ENCODE measurements at places on chromosomes 3 and 15.

GRCh38 chr15:93324186-93324975 lies 235.4 kb upstream of the RGMA start:
- no peak for DNase-seq

DNA sequence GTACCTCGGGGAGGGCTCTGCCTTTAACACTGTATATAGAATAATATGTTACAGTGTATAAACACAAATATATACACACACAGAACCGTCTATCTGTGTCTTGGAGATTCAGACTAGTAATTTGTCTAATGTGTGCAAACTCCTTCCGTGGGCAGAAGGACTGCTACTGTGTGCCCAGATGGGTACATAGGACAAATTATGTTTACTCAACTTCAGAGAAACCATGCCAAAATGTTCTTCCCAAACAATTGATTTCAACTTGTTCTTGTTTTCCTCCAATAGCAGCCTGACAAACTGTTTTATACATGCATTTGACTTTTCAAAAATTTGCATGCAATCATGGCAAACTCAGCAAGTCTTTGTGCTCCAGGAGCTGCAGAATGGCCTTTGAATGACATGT lies 97.5 kb downstream of the FRMD5 start:
- no peak for DNase-seq

DNA sequence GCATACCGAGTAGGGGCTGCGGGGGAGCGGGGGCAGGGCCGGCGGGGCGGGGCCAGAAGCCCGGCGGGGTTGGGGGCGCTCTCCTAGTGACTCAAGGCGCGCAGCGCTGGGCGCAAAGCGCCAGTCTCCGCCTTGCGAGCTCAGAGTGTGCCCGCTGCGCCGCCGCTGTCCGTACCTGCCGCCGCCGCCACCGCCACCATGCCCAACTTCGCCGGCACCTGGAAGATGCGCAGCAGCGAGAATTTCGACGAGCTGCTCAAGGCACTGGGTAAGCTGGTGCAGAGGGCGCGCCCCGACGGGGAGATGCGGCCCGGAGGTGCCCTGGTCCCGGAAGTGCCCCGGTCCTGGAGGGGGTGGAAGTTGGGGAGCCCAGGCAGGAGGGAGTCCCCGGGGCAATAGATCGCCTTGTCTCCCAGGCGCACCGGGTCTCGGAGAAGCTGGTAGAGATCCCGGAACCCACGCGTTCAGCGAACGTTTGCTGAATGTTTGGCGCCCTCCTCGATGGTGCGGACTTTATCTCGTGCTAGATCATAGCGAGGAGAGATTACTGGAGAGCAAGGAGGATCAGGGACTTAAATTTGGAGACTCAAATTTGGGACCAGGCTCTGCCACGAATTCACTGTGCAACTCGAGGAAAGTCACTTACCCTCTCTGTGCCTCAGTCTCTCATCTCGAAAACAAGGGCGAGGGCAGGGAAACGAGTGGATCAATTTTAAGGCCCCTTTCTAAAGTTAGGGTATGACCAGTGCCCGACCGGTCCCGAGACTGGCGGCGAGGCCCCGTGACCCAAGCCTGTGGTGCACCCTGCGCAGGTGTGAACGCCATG lies at the start of gene CRABP1:
CRABP1 (plus strand) TSS at position 123 of the 826 bp plus-strand sequence; CDS start at position 199, 76 bp downstream.
- no peak for DNase-seq

DNA sequence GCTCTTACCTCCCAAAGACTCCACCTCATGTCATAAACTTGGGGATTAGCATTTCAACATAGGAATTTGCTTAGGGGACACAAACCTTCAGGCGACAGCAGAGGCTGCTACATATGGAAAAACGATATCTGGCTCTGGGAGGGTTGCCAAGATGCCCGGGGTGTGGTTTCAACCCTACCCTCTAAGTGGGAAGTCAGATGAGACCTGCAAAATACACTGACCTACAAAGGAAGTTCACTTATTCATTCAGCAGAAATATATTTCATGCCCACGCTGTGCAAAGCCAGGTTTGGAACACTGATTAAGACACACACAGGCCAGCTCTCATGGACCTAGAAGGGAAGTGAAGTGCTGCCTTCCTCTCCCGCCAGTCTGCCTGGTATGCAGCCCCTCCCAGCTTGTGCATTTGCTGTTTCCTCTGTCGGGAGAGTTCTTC lies 239.3 kb downstream of the FEZF2 start:
- DNase-seq, result no peak

DNA sequence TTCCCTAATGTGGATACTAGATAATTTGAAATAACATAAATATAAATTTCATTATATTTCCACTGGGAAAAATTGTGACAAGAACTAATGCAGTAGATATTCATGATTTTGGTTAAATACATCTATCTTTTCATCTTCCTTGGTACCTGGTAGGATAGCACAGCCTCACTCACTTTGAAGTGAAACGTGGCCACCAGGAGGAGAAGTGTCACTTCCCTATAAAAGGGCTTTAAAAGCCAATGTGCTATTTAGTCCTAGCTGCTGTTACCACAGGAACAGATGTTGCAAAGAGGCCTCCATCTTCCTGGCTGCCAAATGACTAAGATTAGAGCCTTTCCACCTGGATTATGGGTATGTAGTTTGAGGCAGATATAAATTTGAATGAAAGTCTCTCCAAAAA lies 140.0 kb downstream of the PLOD2 start:
- no peak for DNase-seq

DNA sequence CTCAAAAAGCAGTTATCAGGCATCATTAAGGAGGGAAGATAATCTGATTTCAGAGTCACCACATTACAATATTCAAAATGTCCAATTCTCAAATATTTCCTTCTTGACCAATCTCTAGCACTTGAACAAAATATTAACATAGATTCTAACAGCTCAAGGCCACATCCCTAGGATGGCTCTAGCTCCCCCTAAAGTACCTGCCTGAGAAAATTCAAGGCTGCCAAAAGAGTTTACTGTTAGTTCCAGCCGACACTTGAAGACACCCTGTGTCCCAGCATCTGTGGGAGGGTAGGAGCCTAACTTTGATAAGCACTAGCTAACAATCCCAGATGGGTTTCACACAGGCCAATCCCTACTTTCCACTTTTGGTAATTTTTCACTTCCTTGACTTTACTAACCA lies 10.4 kb downstream of the NSMCE3 start:
- DNase-seq, result no peak

GRCh38 chr3:12142476-12142875 lies 16.2 kb downstream of the TIMP4 start:
- DNase-seq, result no peak

DNA sequence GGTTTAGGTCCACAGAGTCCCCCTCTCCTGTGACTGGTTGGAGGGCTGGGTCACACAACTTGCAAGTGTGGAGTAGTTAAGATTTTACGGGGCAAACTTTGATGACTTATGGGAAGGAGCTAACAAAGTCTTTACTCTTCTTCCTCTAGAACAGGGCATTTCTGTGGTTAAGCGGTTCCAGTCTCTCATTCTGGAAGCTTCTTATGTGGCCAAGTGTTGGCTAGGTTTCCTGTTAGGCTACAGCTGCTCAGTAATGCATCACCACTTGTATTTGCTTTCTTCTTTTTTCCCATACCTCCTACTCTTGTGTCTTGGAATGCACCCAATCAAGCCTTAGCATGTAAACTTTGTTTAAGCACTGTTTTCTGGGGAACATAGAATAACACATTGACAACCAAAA lies 100.6 kb upstream of the PLAAT1 start:
- no peak for DNase-seq

GRCh38 chr3:195236076-195236798 lies 34.7 kb downstream of the XXYLT1 start:
- no peak for DNase-seq

DNA sequence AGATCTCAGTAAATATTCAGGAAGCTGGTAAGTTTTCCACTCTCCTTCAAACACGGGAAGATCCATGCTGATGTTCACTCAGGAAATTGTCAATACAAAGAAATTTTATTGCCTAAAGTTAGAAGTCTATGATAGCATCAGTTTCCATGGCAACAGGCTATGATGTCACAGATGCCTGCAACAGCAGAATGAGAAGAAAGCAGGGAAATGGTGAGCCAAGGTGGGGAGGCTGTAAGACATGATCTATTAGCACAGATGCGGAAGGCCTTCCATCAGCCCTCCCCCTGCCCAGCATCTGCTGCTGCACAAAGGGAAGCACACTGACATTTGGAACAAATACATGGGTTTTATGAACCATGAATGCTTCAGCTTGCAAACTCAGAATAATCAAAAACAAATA lies 28.6 kb downstream of the EPHB1 start:
- no peak for DNase-seq

- no peak for DNase-seq
Observed at GRCh38 chr15:41183581-41183980, 47.0 kb downstream of the EXD1 start.

DNA sequence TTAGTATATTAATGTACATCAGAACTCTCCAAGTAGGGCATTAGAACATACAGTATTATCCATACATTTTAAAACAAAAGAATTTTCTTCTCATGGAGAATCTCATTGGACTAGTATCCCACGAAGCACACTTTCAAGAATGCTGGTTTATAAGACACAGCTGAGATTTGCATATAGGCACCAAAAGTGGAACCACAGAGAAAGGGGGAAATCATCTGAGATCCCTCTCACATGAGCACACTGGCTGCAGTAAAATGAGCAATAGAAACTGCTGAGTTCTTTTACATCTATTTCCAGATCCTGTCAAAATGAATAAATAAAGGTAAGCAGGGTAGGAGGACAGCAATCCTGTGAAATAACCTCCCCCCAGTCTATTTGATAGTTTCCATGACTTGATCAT lies 665.3 kb downstream of the FHIT start:
- DNase-seq, result no peak

All from stimulated activated CD4-positive, alpha-beta T cell treated with anti-CD3 and anti-CD28 coated beads, Interleukin-4, amount 100 ng/mL, for 1 hour (primary cell).